ENCODE measurements at places on chromosomes 3 and 15.
A peak's percentile ranks its signal among the peaks of the same experiment; 100 is the strongest.

DNA sequence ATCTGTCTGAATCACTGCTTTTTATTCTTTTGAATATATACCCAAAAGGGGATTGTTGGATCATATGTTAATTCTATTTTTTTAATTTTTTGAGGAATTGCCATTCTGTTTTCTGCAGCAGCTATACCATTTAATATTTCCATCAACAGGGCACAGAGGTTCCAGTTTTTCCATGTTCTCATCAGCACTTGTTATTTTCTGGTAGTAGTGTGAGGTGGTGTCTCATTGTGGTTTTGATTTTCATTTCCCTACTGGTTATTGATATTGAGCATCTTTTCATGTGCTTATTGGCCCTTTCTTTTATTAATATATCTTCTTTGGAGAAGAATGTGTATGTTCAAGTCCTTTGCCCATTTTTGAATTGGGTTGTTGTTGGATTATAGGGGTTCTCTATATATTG, 68.1 kb downstream of the PDE8A start:
- no peak for DNase-seq

DNA sequence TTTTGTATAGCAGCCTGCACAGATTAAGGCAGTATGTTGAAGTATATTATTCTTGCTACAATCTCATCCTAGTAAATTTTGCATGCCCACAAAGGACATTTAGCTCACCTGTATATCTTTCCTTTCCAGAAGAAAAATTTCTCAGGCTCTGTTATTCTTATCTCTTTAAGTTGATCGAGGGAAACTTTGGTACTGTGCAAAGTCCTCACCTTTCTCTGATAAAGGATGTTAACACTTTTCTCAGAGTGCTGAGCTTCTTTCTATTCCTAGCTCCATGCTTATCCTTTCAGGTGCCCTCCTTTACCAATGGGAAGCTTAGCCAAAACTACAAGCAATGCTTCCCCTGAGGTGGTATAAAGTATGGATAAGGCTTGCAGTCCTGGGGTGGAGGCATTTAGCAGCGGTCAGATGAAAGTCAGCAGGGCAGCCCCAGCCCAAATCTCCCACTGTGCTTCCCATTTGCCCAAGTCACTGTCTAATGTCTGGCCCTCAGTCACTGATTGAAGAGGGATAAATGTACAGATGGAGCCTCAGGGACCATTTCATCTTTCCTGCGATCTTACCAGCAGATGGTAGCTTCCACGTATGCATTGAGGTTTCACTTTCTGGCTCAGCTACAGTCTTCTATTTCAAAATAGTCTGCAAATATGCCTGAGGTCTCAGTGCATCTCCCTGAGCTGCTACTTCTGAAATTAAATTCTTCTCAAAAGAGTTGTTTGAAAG, 127.8 kb upstream of the P2RY1 start:
- no peak for DNase-seq

DNA sequence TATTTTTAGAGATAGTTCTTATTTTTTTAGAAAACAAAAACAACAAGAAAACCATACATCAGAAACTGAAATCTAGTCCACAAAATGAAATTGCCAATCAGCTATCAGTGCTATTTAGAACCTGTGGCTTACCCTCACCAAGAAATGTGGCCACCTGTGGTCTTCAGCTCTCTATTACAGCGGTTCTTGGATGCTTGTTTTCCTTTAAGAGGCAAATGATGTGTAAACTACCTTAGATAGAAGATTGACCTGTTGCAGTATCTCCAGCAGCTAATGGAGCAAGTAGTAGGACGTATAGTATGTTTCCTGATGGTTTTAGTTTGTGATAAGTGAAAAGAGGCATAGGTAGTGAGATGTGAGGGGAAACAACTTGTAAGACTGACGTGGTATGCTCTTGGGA, 21.2 kb downstream of the TFG start:
- DNase-seq = no peak

- DNase-seq = peak; percentile 20
Observed at GRCh38 chr15:95086531-95087252, 855.3 kb downstream of the MCTP2 start.

GRCh38 chr3:167626490-167626889, 27.3 kb downstream of the WDR49 start:
- no peak for DNase-seq

DNA sequence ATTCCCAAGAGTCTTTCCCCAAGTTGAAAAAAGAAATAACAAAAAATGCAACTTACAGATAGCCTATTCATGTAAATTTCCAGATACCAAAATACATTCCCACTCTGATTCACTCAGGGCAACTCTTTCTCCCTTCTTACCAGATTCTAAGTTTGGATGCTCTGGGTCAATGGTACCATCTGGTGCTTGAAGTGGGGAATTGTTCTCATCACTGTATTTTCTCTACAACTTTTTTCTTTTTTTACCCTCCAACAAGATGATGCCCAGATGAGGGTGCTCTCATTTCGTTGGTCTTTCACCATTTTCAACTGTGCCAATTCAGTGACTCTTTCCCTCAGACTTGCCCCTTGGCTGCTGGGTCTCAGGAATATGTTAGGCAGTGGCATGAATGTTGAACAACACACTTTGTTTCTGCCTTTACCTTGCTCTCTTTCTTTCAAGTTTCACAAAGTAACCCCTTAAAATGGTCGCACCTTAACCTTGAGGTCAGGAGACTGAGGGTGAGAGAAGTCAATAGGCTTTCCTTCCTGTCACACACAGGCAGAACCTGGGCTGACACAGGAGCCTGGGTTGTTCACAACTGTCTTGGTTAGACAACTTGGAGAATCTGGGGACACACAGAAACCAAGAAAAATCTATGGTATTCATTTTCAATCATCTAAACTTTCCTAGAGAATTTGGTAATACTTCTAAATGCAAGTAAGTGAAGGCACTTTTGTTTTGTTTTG, 330.7 kb upstream of the SLCO3A1 start:
- DNase-seq = peak; percentile 29

DNA sequence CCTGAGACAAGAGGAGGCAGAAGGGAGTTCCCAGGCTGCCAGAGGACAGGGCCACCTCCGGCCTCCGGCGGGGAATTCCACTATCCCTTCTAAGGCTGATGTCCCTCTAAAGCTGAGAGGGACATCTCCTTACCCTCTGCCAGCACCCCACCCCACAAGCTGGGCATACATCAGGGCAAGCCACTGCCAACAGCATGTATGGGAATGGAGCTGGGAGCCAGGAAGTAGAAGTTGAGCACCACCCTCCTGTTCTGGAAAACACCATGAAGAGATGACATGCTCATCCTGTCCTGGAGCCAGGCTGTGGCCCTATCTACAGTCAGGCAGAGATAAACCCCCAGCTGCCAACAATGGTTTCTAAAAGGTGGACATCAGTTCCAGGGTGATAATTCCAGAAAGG, 7.1 kb downstream of the PLCD1 start:
- no peak for DNase-seq

- DNase-seq = no peak
Observed at GRCh38 chr3:52436500-52437149, 8.3 kb downstream of the SEMA3G start.

- DNase-seq = peak; percentile 2
Observed at GRCh38 chr3:118380576-118380975, 654.1 kb downstream of the IGSF11 start.

DNA sequence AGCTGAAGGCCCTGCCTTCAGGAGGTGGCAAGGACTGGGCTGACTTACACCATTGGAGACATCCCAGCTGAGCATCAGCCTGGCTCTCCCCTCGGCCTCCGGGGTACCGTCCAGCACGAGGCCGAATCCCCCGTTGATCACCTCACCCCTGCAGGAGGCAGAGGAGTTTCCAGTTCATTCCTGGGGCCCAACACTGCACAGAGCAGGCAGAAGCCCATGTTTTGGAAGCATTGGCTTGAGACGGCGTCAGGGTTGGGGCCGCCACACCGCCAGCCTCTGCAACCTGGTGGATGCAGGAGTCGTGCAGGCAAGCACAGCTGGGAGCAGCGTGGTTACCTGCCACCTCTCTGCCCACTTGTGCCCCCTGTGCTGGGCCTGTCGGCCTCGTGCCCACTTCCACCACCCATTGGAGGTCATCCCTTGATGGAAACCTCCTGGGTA, 7.7 kb upstream of the ZXDC start:
- no peak for DNase-seq

DNA sequence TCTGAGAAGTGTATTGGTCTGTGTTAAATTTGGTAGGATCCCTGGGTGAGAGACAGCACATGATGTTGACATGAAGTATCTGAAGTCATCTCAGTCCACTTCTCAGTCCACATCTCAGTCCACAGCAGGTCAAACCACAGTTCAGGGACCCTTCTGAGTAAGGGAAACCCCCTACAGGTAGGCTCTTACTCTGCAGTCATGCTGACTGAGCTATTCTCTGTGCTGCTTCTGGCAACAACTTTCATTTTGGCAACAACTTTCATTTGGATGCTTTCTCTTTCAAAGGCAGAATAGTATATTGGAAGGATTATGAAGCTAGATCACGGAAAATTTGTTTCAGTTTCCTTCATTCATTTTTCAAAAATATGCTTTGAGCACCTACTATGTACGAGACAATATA, 178.2 kb upstream of the GOLIM4 start:
- no peak for DNase-seq

DNA sequence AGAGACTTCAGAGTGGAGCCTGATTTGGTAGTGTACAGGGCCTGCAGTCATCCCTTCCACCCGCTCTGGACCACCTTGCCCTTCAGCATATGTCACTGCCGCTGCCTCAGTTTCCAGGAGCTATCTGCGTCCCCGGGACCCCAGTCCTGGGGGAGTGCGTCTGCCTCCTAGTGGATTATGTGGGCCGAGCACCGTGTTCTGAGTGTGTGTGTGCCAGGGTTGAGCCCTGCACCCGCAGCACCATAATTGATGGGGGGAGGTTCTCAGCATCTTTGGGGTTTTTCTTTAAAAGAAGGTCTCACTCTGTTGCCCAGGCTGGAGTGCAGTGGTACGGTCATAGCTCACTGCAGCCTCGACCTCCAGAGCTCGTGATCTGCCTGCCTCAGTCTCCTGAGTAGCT, 33.6 kb downstream of the CD276 start:
- no peak for DNase-seq

GRCh38 chr15:28125673-28126651, 26.8 kb upstream of the OCA2 start:
- DNase-seq = no peak

DNA sequence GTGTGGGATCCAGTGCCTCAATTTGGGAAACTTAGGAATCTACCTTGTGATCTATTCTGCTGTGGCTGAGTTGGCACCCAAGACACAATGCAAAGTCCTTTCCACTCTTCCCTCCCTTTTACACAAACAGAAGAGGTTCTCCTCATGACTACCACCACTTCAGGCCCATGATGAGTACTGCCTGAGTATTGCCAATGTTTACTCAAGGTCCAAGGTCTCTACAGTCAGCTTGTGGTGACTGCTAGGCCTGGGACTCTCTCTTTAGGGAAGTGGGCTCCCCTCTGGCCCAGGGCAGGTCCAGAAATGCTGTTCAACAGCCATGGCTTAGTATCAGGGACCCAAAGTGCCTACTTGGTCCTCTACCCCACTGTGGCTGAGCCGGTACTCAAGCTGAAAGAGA, 56.8 kb upstream of the PEX5L start:
- no peak for DNase-seq

DNA sequence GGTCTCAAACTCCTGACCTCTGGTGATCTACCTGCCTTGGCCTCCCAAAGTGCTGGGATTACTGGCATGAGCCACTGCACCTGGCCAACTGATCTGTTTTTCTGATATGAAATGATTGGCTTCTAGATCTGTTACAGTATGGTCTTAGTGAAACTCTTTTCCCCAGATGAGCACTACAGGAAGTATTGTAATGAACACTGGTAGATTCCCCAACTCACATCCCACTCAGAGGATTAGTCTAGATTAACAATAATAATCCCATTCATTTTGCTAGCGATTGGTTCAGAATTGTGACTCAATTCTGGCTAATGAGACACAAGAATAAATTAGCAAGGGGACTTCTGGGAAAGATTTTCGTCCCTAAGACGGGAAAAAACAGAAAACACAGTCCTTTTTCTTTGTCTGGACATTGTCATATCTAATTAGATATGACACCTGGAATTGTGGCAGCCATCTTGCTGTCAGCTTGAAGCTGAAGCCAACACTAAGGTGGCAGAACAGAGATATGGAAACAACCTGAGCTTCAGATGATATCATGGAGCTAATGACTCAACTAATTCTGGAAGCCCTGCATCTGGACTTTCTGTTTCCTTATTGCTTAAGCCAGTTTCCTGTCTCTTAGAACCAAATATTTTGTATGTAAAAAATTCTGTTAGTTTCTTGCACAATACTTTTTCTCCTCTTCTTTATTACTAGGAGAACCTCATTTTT, 17.4 kb upstream of the NPTN start:
- DNase-seq = no peak

GRCh38 chr3:184899953-184900595, 88.1 kb downstream of the VPS8 start:
- DNase-seq = no peak

DNA sequence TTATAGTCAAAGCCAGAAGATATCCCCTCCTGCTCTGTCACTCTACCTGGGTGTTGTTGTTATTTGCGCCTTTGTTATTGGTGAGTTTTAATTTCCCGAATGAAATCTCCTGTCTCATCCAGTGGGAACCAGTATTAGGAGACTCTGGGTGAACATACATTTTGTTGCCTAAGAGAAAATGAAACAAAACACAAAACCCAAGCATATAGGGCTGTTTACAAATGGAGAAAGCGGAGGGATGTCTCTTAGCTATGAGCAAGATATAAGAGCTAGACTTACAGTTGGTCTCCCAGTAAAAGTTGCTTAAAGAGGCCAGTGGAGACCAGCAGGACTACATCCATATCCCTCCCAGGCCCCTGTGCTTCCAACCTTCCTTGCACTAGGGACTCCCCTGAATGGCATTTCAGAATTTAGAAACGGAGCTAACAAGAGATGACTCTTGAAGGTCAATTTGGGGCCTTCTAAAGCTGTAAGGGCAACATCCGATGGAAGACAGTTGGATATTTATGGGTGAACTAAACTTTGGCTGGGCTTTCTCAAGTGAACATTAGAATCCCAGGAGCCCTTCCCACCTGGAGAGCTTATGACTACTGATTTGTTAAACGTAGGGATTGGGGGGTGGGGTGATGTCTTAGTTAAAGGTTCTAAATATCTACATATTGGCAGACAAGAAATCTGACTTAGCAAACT, 2.7 kb downstream of the EOMES start:
- no peak for DNase-seq

- DNase-seq = peak; percentile 62
Observed at GRCh38 chr3:101065962-101066361, 72.7 kb upstream of the ABI3BP start.

DNA sequence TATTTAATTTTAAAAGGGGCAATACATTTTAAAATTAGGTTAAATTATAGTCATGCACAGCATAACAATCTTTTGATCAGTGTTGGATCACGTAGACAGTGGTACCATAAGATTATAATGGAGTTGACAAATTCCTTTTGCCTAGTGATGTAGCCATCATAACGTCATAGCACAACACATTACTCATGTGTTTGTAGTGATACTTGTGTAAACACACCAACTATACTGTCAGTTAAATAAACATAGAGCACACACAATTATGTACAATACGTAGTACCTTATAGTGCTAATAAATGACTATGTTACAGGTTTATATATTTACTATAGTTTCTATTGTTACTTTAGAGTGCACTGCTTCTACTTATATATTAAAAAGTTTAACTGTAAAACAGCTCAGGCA, 31.2 kb downstream of the FOXB1 start:
- DNase-seq = no peak

Measured in RWPE1 (cell line).